ENCODE measurements at places on chromosomes 6 and 20. TPM values are rescaled to one million over a fixed set of nuclear protein-coding genes. Genes with fewer than 3 reads are reported as not detected.

RAET1E gene
- polyA plus RNA-seq: 0.31 TPM

REPS1 gene
- 16.8 TPM for polyA plus RNA-seq

TPD52L1 gene
- polyA plus RNA-seq: 51.8 TPM

CLVS2 gene
- not detected for polyA plus RNA-seq

TNFRSF21 gene
- polyA plus RNA-seq: 7.3 TPM

FYN gene
- polyA plus RNA-seq: 8.9 TPM

LY6G6F gene
- 0.05 TPM for polyA plus RNA-seq

ERGIC3 gene
- polyA plus RNA-seq: 78.1 TPM
